Stimulated activated naive CD4-positive, alpha-beta T cell (primary cell): ENCODE measurements at places on chromosomes 12 and 14.

GRCh38 chr14:61472011-61472672 is 150.8 kb downstream of the PRKCH start:
- DNase-seq, result no peak

DNA sequence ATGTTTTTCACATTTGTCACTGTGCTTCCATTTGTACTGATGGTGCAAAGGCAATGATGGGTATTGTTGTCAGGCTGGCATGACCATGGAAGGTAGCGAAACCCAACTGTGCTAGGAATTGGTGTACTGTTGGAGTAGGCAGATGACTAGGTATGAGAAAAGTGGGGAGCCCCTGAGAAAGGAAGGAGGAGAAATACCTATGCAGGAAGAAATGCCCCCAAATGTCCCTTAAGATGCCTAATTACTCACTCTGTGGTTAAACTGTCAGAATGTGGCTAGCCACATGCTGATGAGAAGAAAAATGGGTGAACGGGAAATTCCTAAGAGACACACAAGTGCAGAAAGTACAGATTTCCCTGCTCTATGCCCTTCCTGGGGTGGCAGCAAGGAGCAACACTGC is 339.1 kb downstream of the TMEM132D start:
- DNase-seq, result no peak

DNA sequence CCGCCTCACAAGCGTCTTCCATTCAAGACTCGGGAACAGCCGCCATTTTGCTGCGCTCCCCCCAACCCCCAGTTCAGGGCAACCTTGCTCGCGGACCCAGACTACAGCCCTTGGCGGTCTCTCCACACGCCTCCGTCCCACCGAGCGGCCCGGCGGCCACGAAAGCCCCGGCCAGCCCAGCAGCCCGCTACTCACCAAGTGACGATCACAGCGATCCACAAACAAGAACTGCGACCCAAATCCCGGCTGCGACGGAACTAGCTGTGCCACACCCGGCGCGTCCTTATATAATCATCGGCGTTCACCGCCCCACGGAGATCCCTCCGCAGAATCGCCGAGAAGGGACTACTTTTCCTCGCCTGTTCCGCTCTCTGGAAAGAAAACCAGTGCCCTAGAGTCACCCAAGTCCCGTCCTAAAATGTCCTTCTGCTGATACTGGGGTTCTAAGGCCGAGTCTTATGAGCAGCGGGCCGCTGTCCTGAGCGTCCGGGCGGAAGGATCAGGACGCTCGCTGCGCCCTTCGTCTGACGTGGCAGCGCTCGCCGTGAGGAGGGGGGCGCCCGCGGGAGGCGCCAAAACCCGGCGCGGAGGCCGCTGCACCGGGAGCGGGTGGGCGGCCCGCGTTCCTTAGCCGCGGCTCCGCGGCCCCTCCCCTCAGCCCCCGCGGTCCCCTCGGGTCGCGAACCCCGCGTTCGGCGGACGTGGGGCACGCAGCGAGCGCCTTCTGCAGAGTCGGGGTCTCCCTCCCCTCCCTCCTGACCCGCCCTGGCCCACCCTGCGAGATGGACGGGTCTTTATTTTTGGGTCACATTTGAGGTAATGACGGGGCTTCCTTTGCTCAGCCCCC is at the start of gene UBC:
Gene UBC, minus strand, starts transcription at position 259 of the 847 bp plus-strand sequence. CDS start 879 bp downstream, outside the sequence.
- no peak for DNase-seq

DNA sequence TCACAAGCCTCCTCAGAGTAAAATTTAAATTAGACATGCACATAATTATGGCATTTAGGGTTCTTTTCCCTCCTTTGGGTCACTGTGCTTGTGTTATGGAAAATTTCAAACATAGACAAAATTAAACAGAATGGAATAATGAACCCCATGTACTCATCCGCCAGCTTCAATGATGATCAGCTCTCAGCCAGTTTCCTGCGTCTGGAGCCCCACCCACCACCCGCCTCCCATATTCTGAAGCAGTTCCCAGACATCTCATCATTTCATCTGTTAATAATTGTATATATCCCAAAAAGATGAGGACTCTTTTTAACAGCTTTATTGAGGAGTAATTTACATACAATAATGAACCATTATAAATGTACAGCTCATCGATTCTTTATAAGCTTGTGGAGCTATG is 128.2 kb downstream of the EML1 start:
- DNase-seq, result no peak

GRCh38 chr12:112126911-112127310 is 1.6 kb downstream of the TRAFD1 start:
- no peak for DNase-seq

DNA sequence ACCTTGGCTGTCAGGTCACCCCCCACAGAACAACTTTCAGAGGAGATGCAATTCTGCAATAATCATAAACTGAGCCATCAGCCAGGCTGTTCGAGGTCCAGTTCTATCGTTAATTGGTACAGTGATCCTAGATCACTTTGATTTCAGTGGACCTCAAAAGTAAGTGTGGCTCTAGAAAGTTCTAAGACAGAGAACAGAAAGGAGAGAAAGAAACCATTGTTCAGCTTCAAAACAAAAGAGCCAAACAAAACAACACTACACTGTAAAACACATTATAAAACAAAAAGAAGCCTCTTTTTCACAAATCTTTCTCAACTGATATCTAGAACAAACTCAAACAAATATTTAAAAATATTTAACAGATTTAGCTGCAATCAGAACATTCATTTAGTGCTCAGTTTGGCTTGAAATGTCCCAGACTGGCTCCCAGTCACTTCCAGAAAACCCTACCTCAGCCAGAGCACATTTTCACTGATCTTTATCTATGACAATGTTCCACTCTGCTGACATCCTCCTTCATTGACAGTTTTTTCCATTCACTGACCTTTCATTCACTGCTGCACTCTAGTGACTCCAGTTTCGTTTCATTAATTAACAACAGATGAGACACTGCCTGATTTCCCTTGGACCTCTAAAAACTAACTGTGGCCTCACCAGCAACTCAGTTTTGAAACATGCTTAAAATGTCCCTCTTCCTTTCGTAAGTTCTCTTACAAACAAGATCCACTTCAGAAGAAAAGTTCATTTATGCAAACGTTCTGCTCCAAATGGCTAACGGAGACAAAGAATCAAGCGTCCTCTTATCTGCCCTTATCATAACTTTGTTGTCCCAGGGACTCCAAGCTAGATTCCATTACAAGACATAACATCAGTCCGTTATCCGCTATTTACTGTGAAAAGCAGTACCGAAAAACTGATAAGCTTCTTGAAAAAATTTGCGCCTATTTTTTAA is 56.8 kb downstream of the DUSP16 start:
- DNase-seq, result no peak

DNA sequence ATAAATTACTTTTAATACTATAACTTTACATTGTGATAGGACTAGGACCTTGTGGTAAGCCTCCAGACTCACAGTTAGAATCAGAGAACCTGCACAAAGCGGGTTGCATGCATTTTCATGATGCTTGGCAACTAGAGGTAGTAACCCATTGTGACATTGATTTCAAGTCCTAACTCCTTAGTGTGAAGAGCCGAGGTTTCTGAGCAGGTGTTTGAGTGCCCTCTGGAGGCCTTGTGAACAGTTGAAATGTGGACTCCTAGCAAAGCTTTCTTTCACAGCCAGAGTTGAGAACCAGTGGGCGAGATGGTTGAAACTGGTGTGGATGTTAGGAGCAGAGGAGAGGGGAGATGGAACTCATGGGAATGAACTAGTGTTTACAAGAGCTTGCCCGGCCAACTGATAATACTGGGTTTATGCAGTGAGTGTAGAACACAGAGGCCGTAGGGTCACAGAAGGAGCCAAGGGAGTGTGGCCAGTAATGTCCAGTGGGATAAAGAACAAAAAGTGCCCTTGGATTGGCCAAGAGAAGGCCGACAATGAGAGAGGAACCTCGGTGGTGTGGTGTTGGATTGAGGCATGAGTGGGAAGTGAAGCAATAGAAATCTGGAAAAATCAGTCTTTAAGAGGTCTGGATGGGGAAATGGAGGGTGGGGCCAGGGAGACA is 10.9 kb downstream of the ZNF664 start:
- peak; percentile 29 for DNase-seq

GRCh38 chr12:94010307-94010706 is 138.1 kb upstream of the PLXNC1 start:
- DNase-seq, result no peak

DNA sequence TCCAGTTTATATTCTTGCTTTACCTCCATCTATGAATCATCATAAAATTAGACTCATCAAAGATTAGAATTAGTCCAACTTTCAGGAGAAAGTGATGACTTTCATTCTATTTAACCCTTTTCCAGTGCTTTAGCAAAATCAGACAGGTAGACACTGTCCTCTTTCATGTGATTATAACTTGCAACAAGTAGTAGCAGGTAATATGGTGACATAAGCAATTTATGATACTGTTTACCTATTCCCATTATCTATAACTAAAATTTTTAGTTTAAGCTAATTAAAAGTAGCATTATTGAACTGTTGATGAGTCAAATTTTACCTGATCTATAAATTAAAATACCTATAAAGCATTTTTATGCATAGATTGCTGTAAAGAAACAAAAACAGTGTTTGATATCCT is 351.6 kb downstream of the SEC23A start:
- DNase-seq, result no peak

- no peak for DNase-seq
Observed at GRCh38 chr12:98244136-98244535, 271.3 kb upstream of the TMPO start.

DNA sequence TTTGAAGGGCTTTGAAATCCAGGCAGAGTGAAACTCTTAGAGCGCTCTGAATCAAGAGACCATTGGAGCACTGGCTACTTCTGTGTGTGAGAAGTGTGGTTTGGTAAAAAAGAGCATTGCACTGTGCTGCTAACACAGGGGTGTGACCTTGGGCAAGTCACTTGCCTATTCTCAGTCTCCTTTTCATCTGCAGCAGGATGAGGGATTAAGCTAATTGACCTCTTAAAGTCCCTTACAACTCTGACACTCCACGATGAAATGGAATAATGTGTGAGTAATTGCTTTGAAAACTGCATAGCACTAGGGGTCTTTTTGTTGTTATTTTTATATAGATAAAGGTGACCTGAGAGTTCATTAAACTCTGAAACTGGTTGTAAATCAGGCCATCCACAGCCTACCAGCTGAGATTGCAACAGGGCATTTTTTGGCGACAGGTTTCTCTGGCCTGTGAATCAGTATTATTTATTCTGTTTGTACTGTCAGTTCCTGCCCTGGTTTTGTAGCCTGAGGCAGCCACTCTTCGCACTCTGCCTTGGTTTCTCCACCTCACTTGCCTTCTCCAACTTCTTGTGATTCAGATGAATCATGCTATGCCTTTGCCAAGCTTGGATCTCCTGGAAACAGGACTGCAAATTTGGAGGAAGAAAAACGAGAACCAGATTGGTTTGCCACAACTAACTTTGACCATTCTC is 159.9 kb upstream of the PARP11 start:
- DNase-seq, result no peak

GRCh38 chr12:7959701-7960121 is 23.7 kb upstream of the SLC2A3 start:
- no peak for DNase-seq

- no peak for DNase-seq
Observed at GRCh38 chr14:94691660-94692034, 78.3 kb downstream of the GSC start.

- no peak for DNase-seq
Observed at GRCh38 chr12:92639017-92639416, 63.8 kb upstream of the PLEKHG7 start.

DNA sequence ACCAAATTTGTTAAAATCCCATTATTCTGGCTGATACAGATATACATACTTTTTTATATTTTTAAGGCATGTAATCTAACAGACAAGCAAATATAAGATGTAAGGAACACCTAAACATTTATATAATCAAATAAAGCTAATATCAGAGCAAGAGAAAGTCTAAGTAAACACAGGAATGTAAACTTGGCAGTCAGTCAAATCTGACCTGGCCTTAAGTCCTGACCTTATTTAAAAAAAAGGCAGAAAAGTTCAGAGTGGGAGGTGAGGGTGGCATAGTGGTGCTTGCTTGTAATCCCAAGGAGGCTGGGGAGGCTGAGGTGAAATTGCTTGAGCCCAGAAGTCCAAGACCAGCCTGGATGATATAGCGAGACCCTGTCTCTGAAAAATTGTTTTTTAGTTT is 152.6 kb downstream of the DERA start:
- no peak for DNase-seq

DNA sequence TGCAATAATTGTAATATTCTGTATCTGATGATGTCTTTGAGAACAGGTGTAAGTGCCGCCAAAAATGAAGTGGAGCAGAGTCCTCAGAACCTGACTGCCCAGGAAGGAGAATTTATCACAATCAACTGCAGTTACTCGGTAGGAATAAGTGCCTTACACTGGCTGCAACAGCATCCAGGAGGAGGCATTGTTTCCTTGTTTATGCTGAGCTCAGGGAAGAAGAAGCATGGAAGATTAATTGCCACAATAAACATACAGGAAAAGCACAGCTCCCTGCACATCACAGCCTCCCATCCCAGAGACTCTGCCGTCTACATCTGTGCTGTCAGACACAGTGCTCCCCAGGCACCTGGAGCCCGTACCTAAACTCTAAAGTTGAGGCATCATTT is 268.7 kb downstream of the DAD1 start:
- no peak for DNase-seq

- no peak for DNase-seq
Observed at GRCh38 chr14:61190341-61190740, 90.8 kb downstream of the TMEM30B start.

GRCh38 chr12:120984351-120984898 is 6.1 kb downstream of the HNF1A start:
- DNase-seq, result no peak

- DNase-seq, result no peak
Observed at GRCh38 chr14:65357689-65358088, 54.8 kb upstream of the FUT8 start.

DNA sequence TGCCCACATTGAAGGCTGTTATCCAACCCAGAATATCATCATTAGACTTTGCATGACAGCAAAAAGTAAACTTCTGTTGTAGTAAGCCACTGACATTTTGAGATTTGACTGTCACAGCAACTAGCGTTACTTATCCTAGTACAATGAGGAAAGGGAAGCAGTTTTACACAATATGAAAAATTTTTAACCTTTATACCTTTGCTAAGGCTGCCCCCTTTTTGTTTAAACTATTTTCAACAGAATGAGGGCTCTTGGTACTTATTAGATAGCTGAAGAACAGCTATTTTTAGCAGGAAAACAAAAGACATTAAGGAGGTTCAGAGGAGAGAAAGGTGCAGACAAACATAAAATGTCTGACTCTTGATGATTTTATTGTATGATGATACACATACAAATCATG is 23.4 kb upstream of the TMX1 start:
- no peak for DNase-seq

- peak; percentile 37 for DNase-seq
Observed at GRCh38 chr14:105485739-105486162, 935 bp upstream of the CRIP1 start.
